CD8-positive, alpha-beta T cell (primary cell): ENCODE measurements at places on chromosomes 3 and 15.

DNA sequence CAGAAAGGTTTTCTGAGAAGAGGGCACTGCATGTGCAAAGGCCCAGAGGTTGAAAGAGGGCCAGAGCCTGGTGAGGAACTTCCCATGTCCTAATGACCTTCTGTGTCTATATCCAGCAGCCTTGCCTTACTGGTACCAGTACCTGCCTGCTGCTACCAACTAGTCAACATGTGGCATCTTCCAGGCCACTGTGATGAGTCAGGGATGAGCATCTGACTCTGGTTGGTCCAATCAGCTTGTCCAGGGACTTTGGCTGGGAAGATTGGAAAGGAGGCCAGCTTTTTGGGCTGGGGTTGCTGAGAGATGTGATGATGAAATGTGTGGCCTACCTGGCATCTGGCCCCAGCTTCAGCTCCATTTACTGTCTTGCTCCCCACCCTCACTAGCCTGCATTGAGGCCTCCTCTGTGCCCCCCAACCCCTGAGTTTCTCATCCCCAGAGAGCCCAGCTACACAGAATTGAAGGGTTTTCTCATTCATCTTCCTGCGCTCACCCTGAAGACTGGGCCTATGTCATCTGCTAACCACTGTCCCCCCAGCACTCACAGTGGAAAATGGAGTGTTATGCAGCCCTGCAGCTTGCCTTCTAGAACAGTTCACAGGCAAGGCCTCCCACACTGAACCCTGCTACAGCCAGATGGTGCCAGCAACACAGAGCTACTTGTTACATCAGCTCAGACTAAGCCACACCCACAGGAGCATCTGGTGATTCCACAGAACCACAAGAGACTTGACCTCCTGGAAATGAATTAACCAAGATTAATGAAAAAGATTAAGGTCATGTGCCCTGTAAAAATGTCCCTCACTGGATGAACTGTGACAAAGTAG lies 1.3 kb upstream of the TWF2 start:
- no peak for DNase-seq

DNA sequence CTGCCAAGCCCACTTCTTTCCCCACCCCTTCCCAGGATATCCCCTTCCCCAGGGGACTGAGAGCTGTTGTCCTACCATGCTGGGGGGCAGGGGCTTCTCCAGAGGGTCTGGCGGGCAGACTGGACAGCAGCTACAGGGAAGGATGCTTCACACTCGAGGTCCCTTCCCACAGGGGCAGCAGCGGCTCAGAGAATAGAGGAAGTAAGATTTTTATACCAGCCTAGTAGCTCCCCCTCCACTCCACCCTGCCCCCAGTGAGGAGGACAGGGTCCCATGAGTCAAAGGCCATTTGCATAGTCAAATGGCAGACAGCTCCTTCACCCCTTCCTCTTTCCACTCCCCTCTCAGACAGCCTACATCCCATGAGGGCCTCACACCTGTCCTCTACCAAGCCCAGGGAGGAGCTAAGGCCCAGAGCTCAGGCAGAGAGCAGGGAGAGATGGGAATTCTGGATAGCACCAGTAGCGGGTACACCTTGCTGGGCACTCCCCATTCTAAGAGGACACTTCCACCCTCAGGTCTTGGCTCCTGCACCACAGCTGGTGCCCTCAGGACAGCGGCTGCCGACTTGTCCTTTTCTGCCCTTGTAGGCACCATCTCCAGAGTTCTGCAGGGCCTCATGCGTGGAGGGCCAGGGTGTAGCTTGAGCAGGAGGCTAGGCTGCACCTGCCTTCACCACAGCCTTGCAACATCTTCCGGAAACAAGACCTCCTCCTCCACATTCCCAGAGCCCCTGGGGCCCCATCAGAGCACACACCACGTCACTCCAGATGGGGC lies at the start of gene TLR9:
TLR9 (minus strand) TSS at position 194 of the 777 bp plus-strand sequence; CDS start at position 78, 116 bp downstream.
- DNase-seq, result no peak

GRCh38 chr3:21551019-21551418 lies 200.0 kb downstream of the ZNF385D start:
- no peak for DNase-seq

DNA sequence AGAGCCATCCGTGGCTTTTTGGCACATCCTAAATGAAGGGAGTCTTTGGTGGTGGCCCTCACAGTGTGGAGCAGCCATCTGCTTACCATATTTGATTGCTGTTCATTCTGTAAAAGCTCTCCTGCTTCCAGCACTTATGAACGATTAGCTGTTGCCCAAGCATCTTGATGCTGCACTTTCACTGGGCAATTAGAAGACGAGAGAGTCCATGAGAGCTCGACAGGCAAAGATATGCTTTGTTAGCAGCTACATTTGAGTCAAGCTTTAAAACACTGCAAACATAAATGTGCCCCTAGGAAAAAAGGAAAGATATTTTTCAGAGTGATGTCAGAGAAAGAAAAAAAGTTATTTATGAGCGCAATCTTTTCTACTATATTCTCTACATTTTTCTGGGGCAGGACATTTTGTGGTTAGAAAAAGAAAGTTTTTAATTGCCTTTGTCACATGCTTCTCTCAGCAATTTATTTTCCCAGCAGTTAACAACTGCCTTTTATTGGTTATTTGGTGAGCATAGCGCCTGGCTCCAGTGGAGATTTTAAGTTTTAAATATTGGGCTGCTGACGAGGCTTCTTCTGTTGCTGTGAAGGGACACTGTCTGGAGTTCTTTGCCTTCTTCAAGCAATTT lies 468.4 kb downstream of the C3orf38 start:
- no peak for DNase-seq

- DNase-seq, result no peak
These were observed 4.5 kb downstream of the ARL8B start for GRCh38 chr3:5126586-5126985.

DNA sequence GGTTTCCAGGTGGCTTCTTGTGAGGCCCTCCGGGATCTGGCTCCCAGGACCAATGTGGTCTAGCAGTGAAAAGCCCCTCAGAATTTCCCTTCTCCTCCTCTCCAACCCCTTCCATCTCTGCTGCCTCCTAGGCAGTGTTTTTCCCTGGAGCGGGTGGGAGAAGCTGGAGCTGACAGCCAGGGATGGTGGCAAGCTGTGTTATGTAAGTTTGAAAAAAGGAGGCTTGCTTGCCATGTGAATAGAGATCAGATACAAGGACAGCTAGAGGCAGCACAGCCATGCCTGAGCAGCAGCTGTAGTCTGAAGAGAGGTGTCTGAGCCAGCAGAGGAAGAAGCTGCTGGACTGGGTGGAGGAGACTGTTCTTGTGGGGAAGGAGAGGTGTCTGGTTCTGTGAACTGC lies 20.6 kb downstream of the SNAPC5 start:
- DNase-seq, result no peak

DNA sequence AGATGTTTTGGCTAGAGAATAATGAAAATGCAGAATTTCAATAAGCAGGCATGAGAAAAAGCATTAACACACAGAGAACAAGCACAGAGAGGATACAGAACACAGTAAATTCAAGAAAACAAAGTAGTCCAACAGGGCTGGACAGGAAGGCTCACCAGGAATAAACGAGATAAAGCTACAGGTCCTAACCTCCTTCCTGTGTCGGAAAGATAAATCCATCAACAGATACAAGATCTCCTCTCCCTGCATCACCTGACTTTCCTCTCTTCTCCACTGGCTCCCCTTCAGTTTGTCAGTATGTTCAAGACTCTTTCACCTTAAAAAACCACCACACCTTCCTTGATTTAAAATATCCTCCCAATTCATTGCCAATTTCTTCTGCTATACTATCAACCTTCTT lies 11.4 kb downstream of the CPEB1 start:
- no peak for DNase-seq

- no peak for DNase-seq
These were observed 118.7 kb downstream of the THRB start for GRCh38 chr3:24375947-24376384.

DNA sequence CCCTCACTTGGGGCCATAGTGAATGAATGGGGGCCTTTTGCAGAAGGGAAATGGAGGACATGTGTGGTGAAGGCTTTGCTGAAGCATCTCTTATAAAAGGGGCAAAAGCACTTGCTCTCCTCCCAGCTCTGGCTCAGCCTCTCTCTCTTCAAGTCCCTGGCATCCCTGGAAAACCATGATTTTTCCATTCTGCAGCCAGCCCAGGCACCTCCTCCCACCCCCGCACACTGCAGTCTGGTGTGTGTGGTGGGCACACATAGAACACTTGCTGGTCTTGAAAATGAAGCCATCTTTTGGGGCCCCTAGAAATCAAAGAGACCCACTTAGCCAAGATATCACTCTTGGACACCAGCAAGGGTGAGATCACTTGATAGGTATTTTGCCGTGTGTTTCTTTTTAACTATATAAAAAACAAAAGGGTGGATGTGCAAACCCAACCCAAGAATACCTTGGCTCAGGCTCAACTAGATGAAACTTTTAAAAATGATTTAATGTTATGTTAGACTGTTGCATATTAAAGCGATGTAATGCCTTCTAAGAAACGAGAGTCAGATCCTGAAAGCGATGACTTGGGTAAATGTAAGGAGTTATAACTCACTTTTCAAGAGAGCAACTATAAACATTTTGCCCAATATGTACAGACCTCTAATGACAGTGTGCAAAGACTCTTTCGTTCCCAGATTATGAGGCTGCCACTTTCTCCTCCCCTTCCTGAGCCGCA lies 16.4 kb upstream of the ALDH1A3 start:
- DNase-seq, result no peak

DNA sequence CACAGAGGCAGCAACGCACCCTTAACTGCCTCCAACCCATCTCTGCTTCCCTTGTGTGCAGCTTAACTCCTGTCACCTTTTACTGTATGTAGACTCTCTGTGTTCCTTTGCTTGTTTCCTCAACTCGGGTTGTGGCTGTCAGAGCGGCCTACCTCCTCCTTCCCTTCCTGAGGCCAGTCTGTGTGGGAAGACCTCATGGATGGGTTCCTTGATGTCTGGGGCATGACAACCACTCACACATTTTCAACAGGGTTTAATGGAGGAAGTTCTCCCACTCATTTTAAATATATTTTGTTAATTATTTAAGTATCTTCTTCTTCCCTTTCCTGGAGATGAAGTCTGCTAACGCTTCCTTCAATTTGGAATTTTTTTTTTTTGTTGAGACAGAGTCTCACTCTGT lies 1.8 kb upstream of the CSPG5 start:
- no peak for DNase-seq

- no peak for DNase-seq
These were observed 758.0 kb downstream of the NTRK3 start for GRCh38 chr15:87498560-87498959.

- no peak for DNase-seq
These were observed 55.5 kb upstream of the MELTF start for GRCh38 chr3:197085137-197085536.

DNA sequence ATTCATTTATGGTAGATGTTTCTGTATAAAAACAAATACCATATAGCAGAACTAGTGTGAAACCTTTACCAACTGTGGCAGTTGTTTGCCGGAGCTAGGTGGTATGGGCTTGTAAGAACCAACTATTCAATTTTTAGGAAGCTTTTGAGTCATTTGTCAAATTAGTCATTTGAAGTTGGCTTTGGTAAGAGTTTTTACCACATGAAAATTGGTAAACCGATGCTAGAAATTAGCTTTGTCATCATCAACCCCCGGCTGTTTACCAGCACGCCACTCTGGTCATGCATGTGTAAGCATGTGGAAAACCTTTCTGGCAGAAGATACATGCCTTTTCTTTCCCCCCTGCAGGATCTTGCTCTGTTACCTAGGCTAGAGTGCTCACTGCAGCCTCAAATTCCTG lies 63.3 kb downstream of the IL1RAP start:
- no peak for DNase-seq

GRCh38 chr3:13776253-13777050 lies 103.4 kb downstream of the WNT7A start:
- DNase-seq, result no peak

GRCh38 chr3:65339192-65339740 lies 651.5 kb upstream of the ADAMTS9 start:
- DNase-seq, result no peak

DNA sequence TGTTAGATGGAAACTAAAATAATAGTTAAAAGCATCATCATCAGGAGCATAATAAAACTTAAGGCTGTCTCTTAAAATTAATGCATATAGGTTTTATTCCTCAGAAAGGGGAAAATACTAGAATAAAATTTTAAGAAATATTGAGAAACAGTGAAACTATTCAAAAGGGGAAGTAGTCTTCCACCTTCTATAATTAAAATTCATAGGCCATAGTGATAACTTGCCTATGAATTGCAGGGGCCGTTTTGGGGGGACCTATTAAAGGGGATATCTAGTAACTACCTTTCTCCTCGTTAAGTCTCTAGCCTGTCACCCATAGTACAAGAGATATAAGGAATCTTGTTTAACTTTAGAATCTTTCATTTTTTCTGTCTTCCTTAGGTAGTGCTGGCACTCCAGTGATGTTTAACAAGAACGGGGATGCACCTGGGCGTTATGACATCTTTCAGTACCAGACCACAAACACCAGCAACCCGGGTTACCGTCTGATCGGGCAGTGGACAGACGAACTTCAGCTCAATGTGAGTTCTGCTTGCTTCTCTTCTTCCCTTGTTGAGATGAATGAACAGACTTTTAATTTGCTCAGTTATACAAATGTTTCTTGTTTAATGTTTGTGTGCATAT lies 600.4 kb downstream of the GRM7 start:
- no peak for DNase-seq

DNA sequence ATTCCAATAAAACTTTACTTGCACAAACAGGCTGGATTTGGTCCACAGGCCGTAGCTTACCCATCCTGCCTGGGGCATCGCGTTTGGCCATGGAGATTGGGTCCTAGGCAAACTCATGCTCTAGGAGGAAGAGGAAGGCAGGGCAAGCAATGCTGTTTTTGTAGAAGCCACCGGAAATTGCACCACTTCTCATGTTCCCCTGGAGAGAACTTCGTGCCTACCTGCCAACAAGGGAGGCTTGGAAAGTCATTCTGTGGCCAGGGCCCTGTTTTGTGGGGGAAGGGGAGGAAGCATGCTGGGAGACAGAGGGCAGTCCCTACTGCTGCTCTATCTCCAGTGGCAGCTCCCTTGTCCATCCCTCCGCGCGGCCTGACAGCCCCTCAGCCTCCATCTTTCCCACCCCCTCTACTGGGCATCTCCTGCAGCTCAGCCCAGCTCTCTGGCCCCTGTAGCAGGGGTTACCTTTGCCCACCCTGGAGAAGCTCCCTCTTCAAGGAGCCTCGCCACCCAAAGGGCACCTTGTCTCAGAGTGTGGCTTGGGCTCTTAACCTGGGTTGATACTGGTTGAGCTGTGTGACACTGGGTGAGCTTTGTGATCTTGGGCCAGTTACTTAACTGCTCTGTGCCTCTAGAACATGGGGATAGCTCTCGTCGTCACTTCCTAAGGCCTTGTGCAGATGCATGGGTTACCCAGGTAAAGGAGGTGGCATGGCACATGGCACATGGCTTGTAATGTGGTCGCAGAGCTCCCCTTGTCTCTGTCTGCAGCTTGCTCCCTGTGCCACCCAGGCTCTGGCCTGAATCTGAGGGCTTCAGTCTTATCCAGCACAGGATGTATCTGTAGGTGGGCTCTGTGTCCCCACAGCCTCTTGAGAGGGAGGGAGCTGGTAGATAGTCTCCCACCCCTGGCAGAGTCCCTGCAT lies 6.1 kb downstream of the ABTB1 start:
- DNase-seq, result no peak
